ENCODE measurements at places on chromosomes 6 and 20.

DNA sequence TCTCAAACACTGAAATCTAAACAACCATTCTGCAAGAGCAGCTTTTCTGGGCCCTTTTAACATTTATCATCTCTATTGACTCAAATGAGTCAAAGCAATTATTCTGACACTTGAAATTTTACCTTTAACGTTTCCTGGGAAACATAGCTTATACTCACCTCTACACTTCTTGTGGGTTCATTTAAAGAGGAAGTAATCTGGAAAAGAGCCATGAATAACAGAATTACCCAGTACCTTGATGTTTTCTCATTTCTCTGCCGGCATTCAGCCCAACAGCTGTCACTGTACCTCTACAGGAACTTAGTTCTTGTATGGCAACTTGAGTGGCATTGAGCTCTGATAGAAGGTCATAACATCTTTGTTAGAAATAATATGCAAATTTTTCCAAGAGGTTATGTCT lies 272.2 kb downstream of the KCNQ5 start:
- no peak for DNase-seq

DNA sequence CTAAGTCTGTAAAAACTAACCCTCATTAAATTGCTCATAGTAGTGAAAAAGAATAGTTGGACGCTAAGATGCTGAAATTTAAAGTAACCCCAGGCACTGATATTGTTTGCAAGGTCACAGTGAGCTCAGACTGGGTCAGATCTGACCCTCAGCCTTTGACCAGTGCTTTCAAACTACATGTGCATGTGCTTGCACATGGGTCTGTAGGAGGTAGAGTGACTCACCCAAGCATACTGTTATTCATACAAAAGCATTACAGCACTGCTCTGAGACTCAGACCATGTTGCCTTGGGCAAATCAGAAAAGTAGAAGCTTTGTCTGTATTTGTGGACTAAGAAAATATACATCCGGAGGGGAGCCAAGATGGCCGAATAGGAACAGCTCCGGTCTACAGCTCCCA lies 326.4 kb upstream of the MARCKS start:
- DNase-seq = no peak

- no peak for DNase-seq
These were observed 39.5 kb downstream of the ELOVL5 start for GRCh38 chr6:53309059-53309900.

DNA sequence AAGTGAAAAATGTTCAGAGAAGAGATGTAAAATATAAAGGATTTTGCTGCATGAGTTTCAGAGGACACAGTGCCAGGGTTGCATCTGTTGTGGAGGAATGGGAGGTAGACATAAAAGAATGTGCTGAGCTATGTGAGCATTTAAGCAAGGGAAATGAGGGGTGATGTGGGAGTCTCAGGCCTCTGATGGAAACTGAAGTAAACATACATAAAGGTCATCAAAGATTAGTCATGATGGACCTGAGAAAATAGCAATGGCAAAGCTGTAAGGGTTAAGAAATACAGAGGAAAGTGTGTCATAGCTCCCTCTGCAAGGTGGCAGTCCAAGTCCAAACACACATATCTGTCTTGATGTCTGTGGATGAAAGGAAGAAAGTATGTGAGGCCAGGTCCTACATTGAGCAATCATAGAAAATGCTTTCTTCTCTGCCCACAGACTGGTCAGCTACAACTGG lies 306.6 kb upstream of the ECI2 start:
- DNase-seq = no peak

DNA sequence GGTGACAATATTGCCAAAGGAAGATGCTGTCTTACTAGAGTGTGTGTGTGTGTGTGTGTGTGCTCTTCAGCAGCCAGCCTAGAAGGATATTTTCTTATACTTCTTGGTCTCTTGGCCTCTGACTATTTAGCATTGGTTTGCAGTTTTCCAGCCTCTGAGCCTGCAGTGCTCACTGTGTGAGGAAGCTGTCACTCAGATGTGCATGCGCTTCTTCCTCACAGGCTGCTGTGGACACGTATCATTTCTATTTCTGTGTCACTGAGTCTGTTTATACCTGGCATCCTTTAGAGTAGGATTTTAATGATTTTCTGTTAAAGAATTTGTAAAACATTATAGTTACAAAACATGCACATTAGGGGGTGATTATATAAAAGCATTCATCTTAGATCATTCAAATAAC lies 83.3 kb downstream of the ALDH8A1 start:
- no peak for DNase-seq

Data from stimulated activated CD4-positive, alpha-beta T cell treated with anti-CD3 and anti-CD28 coated beads, Interleukin-12 subunit alpha, Interleukin-12 subunit beta, amount 100 ng/mL, for 24 hours (primary cell).